H1 (cell line): ENCODE measurements at places on chromosomes 5 and 9. TPM values are rescaled to one million over a fixed set of nuclear protein-coding genes. Genes with fewer than 3 reads are reported as not detected.
A peak's percentile ranks its signal among the peaks of the same experiment; 100 is the strongest.

Gene HAVCR2
- total RNA-seq, result 0.11 TPM in 1 of 2 replicates, not detected in the other

Gene PPIC
- 9.0 and 10.4 TPM in 2 replicates for total RNA-seq

- H3K27ac ChIP-seq, result no peak overlapping the region; the same call in 1 of the 2 replicates
- peaks cover 7% of the 10 kb centered on the region; the same call in 1 of the 2 replicates for H3K4me1 ChIP-seq
- no peaks in the 10 kb centered on the region for H3K27me3 ChIP-seq
- H3K4me3 ChIP-seq, result no peak overlapping the region
These were observed 11.5 kb upstream of the SLC25A48 start for GRCh38 chr5:135822959-135823358.

- H3K27me3 ChIP-seq, result no peaks in the 10 kb centered on the region
- no peaks in the 10 kb centered on the region for H3K36me3 ChIP-seq
- DNase-seq, result no peak
- H3K4me3 ChIP-seq, result no peak overlapping the region
- no peaks in the 10 kb centered on the region for H3K4me1 ChIP-seq
These were observed 36.6 kb upstream of the KCNMB1 start for GRCh38 chr5:170425731-170426130.

DNA sequence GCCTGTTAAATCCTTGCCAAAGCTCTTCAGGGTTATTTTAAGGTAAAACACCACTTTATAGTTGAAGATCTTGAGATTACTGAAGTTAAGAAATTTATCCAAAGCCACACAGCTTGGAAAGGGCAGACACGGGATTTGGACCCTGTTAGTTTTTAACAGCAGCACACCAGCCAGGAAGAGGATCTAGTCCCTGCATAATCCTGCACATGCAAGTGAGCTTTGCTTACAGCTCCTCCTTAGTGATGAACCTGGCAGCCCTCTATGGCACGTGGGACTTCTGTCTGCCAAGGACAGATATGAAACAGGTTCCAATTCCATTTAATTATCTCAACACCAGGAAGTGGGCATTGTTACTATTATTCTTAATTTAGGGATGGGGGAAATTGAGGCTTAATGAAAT, 108.7 kb downstream of the TRIM32 start:
- H3K27ac ChIP-seq, result no peak overlapping the region
- no peaks in the 10 kb centered on the region for H3K27me3 ChIP-seq
- H3K36me3 ChIP-seq, result no peaks in the 10 kb centered on the region
- peaks cover 11% of the 10 kb centered on the region; the same call in 1 of the 2 replicates for H3K4me1 ChIP-seq
- DNase-seq, result no peak

DNA sequence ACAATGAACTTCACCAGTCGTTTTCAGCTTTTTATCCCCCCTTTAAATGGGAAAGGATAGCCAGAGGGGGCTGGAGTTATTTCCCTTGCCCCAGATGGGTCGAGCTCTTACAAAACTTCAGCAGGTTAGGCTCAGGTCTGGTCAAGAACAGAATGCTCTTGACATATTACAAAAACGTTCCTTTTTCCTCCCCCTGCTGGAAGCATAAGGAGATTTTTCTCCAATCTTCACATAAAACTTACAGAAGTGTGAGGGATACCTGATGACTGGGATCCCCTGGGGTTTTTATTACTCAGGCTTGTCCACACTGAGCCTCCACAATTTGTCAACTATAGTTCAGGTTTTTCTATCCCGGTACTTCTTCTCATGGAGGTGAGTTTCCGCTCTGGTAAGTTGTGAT, 60.8 kb downstream of the CSF2 start:
- H3K4me3 ChIP-seq, result no peak overlapping the region
- no peaks in the 10 kb centered on the region for H3K36me3 ChIP-seq
- H3K27ac ChIP-seq, result no peak overlapping the region
- DNase-seq, result no peak
- H3K4me1 ChIP-seq, result no peaks in the 10 kb centered on the region
- no peaks in the 10 kb centered on the region for H3K27me3 ChIP-seq

GRCh38 chr5:125202353-125202752, 455.9 kb upstream of the ZNF608 start:
- no peaks in the 10 kb centered on the region for H3K27me3 ChIP-seq

DNA sequence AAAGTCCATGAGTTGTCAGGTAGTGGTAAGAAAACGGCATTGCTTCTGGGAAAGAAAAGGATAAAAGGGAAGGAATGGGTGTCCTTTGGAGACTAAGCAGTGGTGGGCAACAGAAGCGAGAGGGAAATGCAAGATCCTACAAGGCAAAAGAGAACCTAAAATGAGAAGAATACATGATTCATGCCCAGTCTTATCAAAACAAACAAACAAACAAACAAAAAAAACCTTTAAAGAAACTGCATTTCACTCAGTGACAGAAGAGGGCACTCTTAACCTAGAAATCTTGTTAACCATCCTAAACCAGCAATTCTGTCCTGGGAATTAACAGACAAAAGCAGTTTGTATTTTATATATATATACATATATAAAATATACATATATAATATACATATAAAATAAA, 88.5 kb downstream of the SUSD1 start:
- no peaks in the 10 kb centered on the region; the same call in 1 of the 2 replicates for H3K4me1 ChIP-seq
- no peaks in the 10 kb centered on the region for H3K36me3 ChIP-seq
- DNase-seq, result no peak
- no peaks in the 10 kb centered on the region for H3K27me3 ChIP-seq
- no peak overlapping the region for H3K27ac ChIP-seq

DNA sequence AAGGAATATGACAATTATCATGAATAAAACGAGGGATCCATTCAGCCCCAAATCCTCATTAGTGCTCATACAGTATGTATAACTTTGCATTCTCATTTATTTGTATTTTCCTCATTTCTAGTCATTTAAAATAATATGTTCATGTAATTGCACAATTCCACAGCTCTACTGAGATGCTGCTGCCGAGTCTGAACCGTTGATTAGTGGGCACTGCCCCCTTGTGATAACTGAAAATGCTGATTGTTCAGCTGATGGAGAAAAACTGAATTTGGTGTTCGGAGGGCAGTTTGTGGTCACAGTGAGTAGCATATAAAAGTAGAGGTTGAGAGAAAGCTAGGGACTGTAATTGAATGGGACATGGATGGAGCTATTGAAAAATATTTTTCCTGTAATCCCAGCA, 12.2 kb upstream of the GPR151 start:
- no peak for DNase-seq
- H3K27ac ChIP-seq, result no peak overlapping the region
- no peaks in the 10 kb centered on the region for H3K36me3 ChIP-seq
- H3K4me1 ChIP-seq, result no peaks in the 10 kb centered on the region
- H3K4me3 ChIP-seq, result no peak overlapping the region
- H3K27me3 ChIP-seq, result no peaks in the 10 kb centered on the region

GRCh38 chr5:158805195-158805594, 294.5 kb downstream of the EBF1 start:
- H3K27ac ChIP-seq, result no peak overlapping the region
- H3K36me3 ChIP-seq, result no peaks in the 10 kb centered on the region
- H3K4me1 ChIP-seq, result no peaks in the 10 kb centered on the region
- DNase-seq, result no peak
- H3K27me3 ChIP-seq, result no peaks in the 10 kb centered on the region

GRCh38 chr9:125820100-125820804, 73.1 kb downstream of the PBX3 start:
- H3K36me3 ChIP-seq, result no peaks in the 10 kb centered on the region
- H3K4me3 ChIP-seq, result no peak overlapping the region
- no peaks in the 10 kb centered on the region for H3K27me3 ChIP-seq
- no peak overlapping the region for H3K27ac ChIP-seq

- H3K4me3 ChIP-seq, result no peak overlapping the region
- H3K27me3 ChIP-seq, result no peaks in the 10 kb centered on the region
- H3K27ac ChIP-seq, result no peak overlapping the region
- no peaks in the 10 kb centered on the region for H3K36me3 ChIP-seq
- peaks cover 17% of the 10 kb centered on the region for H3K4me1 ChIP-seq
These were observed 74.7 kb downstream of the THBS4 start for GRCh38 chr5:80109646-80110478.

- no peak overlapping the region for H3K27ac ChIP-seq
- H3K27me3 ChIP-seq, result no peaks in the 10 kb centered on the region
- H3K36me3 ChIP-seq, result no peaks in the 10 kb centered on the region
- H3K4me1 ChIP-seq, result no peaks in the 10 kb centered on the region
- no peak overlapping the region for H3K4me3 ChIP-seq
- DNase-seq, result no peak
These were observed 59.0 kb downstream of the STARD4 start for GRCh38 chr5:111453295-111453694.

DNA sequence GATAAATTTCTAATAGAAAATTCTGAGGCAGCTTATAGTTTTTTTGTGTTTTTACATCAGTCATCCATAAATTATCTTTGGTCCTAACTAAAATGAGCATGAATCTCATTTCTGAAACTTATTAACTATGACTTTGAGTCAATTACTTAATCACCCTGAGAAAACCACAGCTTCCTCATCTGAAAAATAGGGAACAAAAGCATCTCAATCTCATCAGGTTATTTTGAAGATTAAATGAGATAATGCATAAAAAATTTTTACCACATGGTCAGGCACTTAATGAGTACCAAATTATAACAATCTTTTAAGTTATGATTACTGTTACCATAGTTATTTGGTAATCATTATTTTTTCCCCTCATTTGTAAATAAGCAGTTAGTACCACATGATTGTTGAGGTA, 279.1 kb downstream of the MAST4 start:
- H3K4me3 ChIP-seq, result no peak overlapping the region
- no peaks in the 10 kb centered on the region for H3K27me3 ChIP-seq
- no peak for DNase-seq
- H3K36me3 ChIP-seq, result no peaks in the 10 kb centered on the region
- H3K4me1 ChIP-seq, result peaks cover 2% of the 10 kb centered on the region; the same call in 1 of the 2 replicates

Gene NKD2
- 6.3 and 7.9 TPM in 2 replicates for total RNA-seq

Gene IL13
- total RNA-seq, result not detected in 2 replicates

DNA sequence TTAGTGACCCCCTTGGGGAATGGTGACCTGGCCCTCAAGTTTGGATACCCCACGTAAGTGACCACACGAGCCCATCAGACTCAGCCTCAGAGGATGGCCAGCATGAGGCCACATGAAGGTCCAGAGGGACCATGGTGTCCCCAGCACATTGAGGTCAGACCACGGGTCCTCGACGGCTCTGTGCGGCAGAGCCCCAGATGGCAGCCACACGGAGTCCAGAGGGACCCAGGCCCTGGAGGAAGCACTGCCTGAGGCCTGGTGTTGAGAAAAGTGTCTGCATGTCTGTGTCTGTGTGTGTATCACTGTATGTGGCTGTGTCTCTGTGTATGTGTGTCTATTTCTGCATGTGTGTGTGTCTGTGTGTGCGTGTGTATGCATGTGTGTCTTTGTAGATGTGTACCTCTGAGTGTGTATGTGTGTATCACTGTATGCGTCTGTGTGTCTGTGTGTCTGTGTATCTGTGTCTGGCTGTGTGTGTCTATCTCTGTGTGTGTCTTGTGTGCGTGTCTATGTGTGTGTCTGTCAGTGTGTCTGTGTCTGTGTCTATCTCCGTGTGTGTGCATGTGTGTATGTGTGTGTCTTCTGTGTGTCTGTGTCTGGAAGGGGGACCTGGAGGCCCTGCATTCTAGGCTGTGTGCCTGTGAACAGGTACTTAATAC, 992 bp downstream of the LCNL1 start:
- no peak for DNase-seq
- no peak overlapping the region for H3K27ac ChIP-seq
- no peak overlapping the region for H3K4me3 ChIP-seq

GRCh38 chr5:14270209-14270702, 127.1 kb downstream of the TRIO start:
- no peak overlapping the region for H3K4me3 ChIP-seq
- H3K4me1 ChIP-seq, result peaks cover 27% of the 10 kb centered on the region
- peak overlapping the region; percentile 64; the same call in 1 of the 2 replicates for H3K27ac ChIP-seq
- H3K36me3 ChIP-seq, result no peaks in the 10 kb centered on the region
- H3K27me3 ChIP-seq, result no peaks in the 10 kb centered on the region

DNA sequence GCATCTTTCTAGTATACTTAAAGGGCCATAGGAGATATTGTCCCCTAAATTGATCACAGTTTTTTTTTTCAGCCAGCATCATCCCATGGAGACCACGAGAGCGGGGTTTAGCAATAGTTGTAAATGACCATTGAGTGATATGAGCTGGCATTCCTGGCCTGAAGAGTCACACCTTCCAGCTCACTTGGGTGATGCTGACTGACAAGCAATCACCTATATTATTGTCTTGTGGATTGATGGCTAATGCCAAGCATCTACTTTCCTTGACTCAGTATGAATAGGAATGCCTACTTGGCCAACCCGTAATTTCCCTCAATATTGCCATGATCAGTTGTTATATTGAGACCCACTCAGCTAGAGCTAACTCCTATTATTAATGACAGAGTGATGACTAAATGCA, 70.5 kb downstream of the ADAMTSL1 start:
- no peaks in the 10 kb centered on the region for H3K4me1 ChIP-seq
- no peak overlapping the region for H3K27ac ChIP-seq
- no peak overlapping the region for H3K4me3 ChIP-seq
- H3K36me3 ChIP-seq, result no peaks in the 10 kb centered on the region
- no peaks in the 10 kb centered on the region for H3K27me3 ChIP-seq

DNA sequence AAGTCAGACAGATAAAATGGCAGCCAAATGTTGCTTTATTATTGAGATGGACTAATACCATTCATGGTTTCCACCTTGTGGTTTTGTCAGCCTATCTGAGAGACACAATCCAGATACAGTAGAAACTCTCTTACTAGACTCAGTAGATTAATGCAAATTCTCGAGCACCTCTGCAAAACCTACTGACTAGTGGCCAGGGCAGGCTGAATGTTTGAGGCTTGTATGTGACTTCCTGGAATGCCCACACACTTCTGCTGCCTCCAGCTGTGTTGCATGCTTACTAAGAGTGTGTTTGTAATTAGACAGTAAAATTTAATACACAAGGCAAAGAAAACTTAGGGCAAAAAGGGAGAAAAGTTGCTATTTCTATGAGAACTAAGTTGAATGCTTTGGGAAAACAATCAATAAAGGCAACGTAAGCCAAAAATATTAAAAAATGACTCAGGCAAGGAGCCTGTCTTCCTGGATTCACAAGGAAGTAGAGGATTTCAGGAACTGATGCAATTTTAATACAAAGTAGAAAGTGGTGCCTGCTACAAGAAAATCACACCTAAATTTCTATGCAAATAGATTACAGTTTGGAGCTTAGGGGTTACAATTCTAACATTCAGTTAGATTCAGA, 30.2 kb upstream of the CCNG1 start:
- DNase-seq, result no peak
- no peaks in the 10 kb centered on the region for H3K36me3 ChIP-seq
- no peak overlapping the region for H3K4me3 ChIP-seq
- H3K27me3 ChIP-seq, result no peaks in the 10 kb centered on the region
- no peaks in the 10 kb centered on the region for H3K4me1 ChIP-seq

GRCh38 chr5:14143546-14143840, 351 bp downstream of the TRIO start:
- peaks cover 20% of the 10 kb centered on the region for H3K4me1 ChIP-seq
- no peak overlapping the region for H3K27ac ChIP-seq
- no peaks in the 10 kb centered on the region for H3K27me3 ChIP-seq
- peak overlapping the region; percentile 88 for H3K4me3 ChIP-seq
